ENCODE measurements at places on chromosomes 5 and 9.

- peak; percentile 33 for DNase-seq
Measured at GRCh38 chr9:120755810-120756434, 37.3 kb downstream of the FBXW2 start.

- no peak for DNase-seq
Measured at GRCh38 chr5:3657364-3658022, 61.9 kb downstream of the IRX1 start.

DNA sequence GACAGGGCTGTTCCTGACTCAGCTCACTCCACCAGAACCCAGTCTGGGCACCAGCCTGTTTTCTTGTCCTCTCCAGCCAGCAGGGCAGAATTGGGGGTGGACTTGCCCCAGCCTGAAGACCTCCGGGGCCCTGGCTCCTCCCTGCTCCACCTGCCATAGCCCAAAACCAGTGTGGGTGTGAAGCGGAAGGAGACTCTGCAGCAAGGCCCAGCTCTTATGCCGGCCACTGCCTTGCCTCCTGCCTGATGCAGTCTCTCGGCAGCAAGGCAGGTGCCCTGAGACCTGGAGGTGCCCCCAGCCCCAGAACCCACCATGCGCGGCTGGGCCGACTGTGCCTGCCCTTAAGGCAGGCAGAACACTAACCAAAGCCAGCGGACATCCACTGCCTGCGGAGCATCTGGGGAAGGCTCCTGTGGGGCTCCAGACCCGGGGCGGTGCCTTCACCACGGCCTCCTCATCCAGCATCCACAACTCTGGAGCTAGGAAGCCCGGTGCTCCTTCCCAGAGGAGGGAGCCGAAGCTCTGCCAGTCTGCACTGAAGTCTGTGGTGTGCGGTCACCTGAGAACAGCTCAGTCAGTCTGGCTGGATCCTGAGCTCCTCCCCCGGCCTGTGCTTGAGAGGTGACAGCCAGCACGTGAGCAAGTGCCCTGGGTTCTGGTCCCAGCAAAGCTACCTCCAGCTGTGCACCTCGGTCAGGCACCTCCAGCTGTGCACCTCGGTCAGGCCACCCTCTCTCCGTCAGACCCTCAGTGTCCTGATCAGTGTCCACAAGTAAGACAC is 116.7 kb downstream of the ADAMTS2 start:
- DNase-seq, result peak; percentile 18

- DNase-seq, result peak; percentile 79
Measured at GRCh38 chr5:38467353-38468040, 88.9 kb downstream of the LIFR start.

DNA sequence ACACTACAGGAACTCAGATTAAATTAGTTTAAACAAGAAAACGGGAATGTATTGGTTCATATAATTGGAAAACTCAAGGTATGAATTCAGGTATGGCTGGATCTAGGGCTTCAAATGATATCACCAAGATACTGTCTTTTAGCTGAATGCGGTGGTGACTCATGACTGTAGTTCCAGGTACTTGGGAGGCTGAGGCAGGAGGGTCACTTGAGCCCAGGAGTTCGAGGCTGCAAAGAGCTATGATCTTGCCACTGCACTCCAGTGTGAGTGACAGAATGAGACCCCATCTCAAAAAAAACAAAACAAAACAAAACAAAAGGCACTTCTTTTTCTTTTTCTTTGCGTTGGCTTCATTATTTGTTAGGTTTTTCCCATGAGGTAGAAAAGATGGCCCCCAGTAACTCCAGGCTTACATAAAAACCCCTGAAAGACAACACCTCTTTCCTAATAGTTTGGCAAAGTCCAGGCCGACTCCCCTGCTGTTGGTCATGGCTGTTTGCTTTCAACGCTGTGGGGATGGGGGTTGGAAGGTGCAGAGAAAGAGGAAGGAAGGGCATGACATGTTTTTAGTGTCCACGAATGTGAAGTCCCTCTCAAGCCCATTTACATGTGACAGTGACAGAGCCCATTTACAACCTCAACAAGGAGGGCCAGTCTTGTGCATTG is 39.8 kb upstream of the CRB2 start:
- DNase-seq, result no peak

DNA sequence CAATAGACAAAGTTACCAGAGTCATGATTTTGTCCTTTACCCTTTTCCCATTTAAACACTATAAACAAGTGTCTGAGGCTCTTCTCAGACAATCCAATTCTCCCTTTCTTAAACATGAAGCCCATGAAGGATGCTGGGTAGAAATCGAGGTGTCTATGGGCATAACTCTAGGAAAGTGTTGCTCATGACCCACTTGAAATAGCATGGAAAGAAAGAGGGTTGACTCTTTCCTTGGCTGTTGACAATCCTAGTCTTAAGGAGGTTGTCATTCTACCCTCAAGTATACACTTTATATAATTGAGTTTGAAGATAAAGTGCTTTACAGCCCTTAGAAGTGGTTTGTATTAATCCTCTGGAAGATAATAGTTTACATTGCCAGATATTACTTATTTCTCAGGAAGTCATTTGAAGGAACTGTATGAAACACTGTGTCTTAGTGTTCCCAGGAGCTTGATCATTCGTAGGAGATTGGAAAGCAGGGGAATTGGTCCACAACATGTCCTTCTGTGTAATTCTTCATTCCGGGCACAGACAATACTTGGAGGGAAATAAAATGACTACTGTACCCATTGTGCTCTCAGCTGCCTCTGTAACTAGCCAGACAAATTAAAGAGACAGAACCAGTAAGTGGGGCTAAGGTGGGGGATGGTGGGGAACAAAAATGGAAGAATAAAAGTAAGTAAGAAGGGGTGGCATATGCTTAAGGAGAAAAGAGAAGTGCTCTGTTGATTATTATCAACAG is 1078.3 kb upstream of the DMAC1 start:
- DNase-seq, result no peak

- no peak for DNase-seq
Measured at GRCh38 chr9:120714846-120715388, 647 bp upstream of the MEGF9 start.

GRCh38 chr5:127398508-127398907 is 107.9 kb downstream of the MEGF10 start:
- no peak for DNase-seq

- no peak for DNase-seq
Measured at GRCh38 chr5:69211200-69211599, 21.8 kb downstream of the CENPH start.

DNA sequence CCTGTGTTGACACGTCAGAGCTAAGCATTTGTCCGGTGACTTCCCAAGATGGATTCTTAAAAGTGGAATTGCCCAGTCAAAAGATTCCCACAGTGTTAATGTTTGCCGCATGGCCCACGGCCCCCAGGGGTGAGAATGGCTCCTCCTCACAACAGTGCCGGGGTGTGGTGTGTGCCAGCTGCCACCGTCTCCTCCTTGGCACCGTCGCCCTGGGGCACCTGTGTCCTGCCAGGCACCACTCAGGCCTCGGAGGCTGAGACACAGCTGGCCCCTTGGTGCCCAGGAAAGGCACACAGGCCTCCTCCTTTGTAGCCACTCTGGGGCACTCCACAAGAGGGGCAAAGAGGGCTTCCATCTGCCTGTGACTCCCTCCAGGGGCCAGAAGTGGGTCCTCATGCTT is 4.3 kb downstream of the KCNT1 start:
- DNase-seq, result no peak

DNA sequence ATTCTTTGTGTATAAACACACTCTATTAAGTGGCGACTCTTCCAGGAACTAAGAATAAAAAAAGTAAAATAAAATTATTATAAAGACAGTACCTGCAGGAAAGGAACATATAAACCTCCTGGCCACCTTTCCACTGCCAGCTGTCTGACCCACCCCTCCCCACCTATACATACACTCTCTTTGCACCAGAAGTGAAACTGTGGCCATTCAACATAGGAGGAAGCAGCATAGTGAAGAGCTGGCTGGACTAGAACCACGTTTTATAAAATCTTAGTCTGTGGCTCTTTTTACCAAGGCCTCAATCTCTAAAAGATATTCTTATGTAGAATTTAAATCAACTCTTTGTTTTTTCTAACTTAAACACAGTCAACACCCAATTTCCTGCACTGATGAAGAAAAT is 289.6 kb downstream of the GABRB2 start:
- no peak for DNase-seq

DNA sequence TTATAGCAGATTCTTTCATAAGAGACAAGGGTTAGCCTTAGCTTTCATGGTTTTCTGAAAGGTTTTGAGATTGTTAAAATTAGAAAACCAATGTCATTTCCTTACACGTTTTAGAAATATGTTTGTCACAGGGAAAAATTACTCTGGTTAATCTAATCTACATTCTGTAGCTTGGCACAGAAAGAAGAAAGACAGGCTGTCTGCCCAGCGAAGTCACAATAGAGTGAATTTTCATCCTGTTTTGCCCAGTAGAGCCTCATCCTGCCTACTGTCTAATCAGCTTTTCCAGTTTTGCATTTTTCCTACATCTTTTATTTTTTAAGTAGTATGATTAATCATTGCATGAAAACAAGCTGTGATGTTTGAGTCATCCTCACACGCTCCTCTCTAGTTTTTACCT is 688.8 kb downstream of the MTRR start:
- DNase-seq, result no peak

- DNase-seq, result no peak
Measured at GRCh38 chr5:179224741-179225140, 120.5 kb downstream of the ADAMTS2 start.

GRCh38 chr5:142697356-142698255 is 11.7 kb upstream of the FGF1 start:
- DNase-seq, result peak; percentile 68

GRCh38 chr5:52977264-52977897 is 11.8 kb upstream of the ITGA2 start:
- no peak for DNase-seq

- DNase-seq, result no peak
Measured at GRCh38 chr5:171797543-171797942, 11.9 kb downstream of the SMIM23 start.
